ENCODE measurements at places on chromosomes 4 and X.

DNA sequence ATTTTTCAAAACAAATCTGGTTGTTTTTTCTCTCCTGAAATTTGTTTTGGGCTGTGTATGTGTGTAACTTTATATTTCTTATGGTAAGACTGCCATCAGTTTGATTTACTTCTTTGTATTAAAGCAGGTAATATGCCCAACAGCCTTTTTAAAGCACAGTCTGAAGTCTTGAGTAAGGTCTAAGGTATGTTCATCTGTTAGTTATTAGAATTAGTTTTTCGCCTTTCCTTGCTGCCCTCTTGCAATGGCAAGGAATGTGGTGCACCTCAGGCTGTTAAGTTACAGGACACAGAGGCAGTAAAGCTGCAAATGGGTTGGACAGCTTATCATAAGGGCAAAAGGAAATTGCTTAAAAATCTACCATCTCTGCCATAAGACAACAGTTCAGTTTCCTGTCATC is 71.8 kb downstream of the METTL14 start:
- no peak for DNase-seq

DNA sequence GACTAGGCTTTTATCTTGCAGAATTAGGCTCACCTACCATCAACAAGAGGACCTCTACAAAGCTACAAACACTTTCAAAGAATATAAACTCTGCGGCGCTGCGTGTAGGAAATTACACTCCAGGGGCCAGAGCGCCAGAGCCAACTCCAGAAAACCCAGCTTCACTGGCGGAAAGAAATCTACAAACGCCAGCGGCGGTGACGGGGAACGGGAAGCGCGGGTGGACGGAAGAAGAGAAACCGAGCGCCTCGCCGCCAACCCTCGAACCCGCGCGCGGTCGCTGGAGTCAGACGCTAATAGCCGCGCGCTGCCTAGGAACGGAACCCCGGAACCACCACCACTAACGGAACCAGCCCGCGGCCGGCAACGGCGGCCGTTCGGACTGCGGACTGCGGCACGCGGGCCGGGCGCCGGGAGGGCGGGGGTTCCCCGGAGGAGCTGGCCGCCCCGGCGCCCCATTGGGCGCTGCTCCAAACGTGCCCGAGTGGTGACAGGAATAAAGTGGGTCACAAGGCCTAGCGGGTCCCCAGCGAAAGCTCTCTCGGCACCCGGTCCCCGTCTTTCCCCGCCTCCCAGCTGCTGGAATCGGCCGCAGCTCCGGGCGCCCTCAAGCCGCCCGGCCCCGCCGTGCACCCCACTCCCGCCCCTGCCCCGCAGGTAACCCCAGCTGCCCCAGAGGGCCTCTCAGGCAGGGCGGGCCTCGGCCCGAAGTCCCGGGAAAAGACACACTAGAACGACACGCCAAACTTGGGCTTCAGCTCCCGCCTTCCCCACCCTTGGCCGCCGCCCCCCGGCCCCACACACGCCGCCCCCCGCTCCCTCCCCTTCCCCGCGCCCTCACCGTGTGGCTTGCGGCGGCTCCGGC is 836 bp downstream of the CLOCK start:
- DNase-seq = peak; percentile 34

- DNase-seq = no peak
Measured at GRCh38 chr4:102103368-102103767, 241.9 kb downstream of the SLC39A8 start.

DNA sequence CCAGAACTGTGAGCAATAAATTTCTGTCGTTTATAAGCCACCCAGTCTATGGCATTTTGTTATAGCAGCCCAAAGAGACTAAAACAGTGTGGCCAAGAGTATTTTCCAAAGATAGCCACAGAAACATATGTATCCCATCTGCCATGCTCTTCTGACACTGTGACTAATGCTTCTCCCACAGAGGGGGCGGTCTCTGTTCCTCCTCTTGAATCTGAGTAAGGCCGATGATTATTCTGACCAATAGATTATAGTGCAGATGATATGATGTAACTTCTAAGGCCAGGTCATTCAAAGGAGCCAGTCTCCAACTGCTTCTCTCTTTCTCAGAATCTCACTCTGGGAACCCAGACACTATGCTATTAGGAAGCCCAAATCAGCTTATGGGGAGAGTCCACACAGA is 570.7 kb downstream of the BCOR start:
- DNase-seq = no peak

DNA sequence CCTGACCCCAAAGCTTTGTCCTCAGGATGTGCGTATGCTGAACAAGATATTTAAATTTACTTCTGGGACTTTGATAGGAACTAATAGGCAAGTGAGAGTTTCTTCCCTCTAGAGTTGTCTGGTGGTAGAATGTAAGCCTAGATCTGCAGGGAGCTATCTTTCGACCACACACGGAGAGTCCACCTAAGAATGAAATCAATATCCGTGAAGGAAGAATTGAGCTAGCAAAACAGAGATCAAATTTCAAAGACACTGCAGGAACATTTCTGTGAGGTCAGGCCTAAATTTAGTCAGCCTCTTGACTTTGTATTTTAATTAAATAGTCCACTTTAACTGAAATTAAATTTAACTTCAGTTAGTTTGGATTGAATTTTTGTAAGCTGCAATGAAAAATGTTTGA is 871.3 kb downstream of the RAB28 start:
- no peak for DNase-seq

DNA sequence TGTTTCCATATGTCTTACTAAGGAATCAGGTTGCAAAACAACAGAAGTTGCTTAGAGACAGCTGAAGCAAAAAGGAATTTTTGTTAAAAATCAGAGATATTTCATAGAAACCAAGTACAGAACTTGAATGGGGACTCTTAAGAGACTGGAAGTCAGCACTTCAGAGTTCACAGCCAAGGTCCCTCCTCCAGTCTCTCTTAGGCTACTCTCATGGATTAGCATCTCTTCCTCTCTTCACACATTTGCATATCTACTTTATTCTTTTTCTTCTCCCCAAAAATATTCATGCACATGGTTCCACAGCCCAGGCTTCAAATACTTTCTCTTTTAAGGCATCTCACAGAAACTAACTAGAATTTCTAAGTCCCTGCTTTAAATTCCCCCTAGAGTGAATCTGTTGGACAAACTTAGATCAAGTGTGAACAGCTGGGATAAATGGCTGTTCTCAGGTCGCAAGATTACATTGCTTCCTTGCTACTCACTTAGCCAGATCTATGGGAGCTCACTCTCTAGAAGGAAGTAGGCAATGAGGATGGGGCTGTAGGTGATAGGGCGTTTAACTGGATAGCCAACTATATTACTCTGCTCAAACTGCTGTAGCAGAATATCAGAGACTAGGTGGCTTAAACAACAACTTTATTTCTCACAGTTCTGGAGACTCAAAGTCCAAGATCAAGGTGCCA is 73.7 kb upstream of the GALNT7 start:
- no peak for DNase-seq

DNA sequence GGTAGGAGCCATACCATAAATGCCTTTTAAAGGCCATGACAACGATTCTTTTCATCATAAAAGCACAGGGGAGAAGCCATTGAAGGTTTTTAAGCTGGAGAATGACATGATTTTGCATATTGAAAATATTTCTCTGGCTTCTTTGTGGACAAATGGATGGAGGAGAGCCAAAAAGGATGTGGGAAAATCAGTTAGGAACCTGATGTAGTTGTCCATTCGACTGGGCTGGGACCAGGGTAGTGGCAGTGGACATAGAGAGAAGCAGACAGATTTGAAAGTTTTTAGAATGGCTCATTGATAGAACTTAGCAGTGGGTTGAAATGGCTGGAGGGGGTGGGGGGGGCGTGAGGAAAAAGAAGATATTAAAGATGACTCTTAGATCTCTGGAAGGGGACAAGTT is 19.7 kb upstream of the MSN start:
- DNase-seq = no peak

DNA sequence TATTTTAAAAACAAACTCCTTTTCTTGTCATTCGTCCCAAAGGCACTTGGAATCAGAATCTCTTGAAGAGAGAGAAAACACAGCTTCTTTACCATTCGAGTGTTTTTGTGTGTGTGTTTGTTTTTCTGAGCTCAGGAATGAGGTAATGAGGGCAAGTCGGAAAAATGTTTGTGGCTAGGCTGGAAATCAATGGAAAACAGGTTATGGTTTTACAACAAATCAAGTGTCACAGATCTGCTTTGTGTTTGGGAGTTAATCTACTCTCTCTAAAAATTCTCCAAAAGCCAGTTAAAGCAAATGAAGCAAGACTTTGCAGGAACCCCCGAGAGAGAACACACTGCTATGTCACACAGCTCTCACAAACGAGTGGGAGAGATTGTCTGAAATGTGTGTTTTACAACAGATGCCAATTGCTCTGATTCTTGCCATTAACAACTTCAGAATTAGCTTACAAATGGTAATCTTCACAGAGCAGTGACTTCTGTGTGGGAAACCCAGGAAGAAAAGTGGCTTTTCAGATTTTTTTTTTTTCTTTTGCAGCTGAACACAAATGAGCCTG is 264.1 kb downstream of the CBLL2 start:
- no peak for DNase-seq

DNA sequence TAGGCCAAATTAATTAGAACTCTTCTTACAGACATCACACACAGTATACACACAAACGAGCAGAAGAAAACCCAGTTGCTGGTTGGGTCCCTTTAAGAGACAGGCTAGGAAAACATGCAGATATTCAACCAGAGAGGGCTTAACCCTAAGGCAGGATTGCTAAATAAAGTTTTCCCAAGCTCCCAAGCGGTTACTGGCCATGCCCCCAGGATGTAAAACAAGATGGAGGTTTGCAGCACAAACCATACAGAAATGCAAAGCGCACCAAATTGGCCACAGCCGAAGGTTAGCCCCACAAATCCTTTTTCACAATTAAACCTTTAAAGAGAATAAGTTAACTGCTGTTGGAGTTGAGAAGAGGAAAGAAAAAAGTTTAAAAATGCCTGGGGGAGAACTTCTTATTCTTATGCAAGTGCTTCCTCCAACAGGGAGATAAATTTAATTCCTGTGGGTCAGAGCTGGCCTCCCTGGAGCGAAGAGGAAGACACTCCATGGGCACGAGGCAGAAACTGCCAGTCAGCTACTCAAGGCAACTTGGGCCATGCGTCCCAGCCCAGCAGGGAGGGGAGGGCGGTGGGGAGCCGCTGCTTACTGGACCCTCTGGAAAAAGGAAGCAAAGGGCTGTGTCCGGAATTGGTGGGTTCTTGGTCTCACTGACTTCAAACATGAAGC is 167.6 kb upstream of the ARSJ start:
- no peak for DNase-seq

DNA sequence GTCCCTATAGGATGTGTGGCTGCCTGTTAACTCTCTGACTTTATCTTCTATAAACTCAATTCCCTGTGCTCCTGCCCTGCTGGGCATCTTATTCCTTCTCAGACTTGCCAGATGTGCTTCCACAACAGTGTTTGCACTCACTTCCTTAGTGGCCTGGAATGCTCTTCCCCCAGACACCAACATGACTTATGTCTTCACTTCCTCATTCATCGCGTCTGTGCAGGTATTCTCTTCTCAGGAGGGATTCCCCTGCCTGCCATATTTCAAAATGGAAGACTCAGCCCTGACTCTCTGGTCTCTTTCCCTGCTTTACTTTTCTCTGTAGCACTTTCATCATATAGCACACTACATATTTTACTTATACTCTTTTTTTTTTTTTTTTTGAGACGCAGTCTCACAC is 344.0 kb downstream of the CENPC start:
- no peak for DNase-seq

DNA sequence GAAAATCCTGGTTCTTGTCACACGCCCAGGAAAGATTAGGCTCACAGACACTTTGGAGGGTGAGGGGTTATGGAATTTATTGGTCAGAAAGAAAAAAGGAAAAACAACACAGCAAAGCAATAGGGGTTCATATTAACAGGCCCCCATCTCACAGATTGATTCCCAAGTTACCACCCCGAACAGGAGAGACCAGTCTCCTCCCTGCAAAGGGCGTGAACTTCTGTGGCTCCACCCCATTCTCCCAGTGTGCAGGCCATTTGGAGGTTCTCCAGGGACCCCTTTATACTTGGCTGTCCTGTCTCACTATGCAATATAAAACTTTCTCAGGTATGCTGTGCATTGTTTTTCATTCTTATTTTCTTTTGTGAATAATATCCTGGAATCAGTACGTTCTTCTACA is 7.4 kb downstream of the FGF2 start:
- DNase-seq = no peak

Measured in HCT116 (cell line).